ENCODE measurements at places on chromosomes 13 and 19.
A peak's percentile ranks its signal among the peaks of the same experiment; 100 is the strongest.

DNA sequence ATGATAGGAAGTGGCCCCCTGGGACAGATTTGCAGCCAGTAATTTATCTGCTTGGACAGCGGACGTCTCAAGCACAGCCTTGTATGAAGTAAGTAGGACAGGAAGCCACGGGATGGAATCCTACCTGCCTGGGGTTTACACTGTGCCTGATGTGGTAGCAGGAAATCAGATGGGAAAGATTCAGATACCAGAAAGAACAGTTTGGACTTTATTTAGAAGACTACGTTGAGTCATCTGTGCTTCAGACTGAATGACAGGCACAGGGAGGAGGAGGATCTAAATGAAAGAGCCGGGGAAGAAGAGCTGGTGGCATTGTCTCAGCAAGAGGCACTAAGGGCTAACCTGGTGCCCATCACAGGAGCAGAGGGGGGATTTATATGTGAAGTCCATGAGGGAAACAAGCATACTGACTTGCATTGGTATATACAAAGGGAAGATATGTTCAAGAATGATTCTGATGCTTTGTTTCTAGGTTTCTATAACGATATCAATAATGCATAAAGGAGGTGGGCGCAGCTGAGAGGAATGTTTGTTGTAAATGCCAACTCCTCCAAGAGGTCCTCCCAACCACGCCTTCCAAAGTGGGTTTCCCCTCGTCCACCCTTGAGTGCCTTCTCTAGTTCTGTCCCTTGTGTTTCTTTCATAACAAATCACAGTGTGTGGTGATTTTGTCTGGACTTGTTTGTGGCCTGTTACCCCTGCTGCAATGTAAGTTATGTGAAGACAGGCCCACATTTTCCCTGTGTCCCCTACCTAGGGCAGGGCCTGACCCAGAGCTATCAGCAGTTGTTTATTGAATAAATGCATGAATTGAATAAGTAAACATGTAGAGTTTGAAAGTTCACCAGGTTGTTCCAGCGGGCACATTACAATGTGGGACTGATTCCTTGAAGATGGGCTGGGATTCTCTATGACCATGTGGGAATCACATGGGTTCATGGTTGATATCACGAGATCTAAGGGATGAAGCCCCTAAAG lies 328.4 kb downstream of the SLC7A1 start:
- DNase-seq, result no peak

DNA sequence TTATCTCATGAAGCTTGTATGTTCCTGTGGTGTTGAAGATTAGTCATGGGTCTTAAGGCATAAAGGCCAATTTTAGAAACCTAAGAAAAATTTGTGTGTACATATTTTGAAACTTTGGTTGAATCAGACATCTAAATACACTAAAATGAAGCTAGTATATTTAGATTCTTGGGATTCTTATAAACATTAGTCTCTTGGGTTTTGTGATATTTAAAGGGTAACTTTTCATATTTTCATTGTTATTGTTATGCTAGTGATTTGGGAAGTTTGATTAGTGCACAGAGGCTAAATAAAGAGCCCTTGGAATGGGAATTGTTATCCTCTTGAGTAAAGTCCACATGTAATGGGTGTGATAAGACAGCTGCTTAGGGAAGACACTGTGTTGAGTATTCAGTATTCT lies 24.5 kb downstream of the UBA2 start:
- no peak for DNase-seq

- DNase-seq, result no peak
These were observed 18.0 kb upstream of the IZUMO2 start for GRCh38 chr19:50181121-50181520.

DNA sequence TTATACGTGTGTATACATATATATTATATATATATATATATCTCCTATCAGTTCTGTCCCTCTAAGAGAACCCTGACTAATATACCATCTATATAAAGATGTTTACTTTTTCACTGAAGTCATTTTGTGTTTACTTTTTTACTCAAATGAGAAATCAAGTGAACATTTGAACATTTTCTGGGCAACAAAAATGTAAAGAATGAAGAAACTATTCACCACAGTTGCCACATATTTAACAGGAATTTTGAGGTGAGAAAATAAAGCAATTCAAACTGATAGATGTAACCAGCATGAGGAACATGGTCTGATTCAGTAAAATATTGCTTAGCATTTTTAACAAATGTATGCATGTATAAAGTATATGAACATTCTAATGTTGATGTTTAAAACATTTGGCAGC lies 299.2 kb upstream of the KLHL1 start:
- DNase-seq, result no peak

GRCh38 chr19:7996883-7997282 lies 8.6 kb downstream of the ELAVL1 start:
- no peak for DNase-seq

GRCh38 chr13:64591971-64592370 lies 2638.2 kb downstream of the PCDH9 start:
- no peak for DNase-seq

DNA sequence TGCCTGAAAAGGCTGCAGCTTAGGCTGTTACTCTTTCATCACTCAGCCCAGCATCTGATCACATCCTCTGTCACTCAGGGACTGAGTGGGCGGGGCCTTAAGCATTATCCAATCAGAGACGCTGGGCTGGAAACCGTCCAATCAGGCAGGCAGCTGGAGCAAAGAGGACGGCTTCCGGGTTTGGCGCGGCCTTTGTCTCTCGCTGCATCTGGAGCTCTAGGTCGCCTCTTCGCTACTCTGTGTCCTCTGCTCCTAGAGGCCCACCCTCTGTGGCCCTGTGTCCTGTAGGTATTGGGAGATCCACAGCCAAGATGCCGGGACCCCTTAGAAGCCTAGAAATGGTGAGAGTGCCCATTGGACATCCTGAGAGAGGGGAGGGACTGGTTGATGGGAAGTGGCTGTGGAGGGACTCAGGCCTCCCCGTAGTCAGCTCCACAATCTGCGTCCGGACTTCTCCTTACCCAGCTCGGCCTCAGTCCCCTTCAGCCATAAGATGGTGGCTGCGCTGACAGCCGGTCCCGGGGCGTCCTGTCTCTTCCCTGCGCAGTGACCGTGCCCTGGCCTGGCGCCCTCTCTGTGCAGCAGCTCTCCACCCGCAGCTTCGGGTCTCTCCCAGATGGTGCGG lies at the start of gene ZNF486:
ZNF486 (plus strand) TSS at position 195 of the 625 bp plus-strand sequence; CDS start at position 312, 117 bp downstream.
- peak; percentile 92 for DNase-seq

DNA sequence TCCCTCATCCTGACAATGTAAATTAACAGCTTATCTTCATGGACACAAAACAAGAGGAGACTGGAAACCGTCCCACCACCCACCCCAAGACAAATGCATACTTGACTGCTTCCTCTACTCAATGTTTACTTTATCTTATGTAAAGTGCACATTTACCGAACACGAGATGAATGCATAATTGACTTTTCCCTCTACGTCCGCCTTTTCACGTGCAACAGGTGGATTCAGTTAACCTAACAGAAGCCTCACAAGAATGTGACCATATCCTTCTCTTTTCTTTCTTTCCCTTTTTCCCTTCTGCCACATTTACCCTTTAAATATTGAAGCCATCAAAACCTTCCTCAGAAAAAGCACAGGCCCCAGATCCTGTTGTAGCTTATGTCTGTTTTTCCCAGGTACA lies 468.0 kb downstream of the UQCRFS1 start:
- DNase-seq, result no peak

DNA sequence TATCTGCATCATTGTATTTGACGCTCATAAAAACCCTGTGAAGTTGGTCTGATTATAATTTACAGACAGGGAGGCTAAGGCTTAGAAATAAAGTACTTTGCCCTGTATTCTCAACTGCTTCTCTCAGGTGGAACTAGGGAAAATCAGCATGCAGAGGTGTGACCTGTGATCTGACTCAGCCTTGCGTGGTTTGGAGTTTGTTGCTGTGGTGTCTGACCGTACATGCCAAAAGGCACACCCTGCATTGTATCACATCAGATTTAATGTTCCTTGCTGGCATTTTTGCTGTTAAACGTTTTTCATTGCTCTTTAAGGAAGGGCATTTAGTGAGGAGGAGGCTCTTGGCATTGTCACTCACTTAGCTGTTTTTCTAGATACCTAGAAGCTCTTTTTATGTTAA lies 58.8 kb upstream of the C1QTNF9B start:
- DNase-seq, result no peak

Data from mucosa of descending colon (tissue), 3 donors.